ENCODE measurements at places on chromosomes 3 and 15.

DNA sequence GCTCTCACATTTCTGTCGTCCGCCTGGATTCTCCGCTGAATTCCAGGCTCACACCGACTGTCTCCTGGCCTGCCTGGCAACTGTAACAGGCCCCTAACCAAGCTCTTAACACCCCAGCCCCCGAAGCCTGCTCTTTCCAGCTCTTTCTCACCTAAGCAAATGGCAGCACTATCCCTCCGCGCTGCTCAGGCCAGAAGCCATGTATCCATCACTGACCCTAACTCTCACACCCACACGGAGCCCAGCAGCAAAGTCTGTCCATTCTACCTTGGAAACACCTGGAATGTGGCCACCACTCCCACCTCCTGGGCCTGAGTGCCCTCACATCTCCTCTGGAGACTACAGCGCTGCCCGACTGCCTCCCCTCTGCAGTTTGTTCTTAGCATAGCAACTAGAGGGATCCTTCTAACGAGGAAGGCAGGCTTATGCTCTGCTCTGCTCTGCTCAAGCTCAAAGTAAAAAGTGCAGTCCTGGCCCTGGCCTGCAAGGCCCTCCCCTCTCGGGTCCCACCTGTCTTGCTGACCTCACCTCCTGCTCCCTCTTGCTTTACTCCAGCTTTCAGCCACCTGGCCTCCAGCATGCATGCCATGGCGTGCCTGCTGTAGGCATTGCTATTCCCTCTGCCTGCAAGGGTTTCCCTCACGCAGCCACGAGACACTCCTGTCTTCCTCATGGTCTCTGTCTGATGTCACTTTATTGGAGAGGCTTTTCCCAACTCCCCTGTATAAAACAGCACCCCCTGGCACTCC, 27.2 kb downstream of the FEM1B start:
- DNase-seq: peak; percentile 33

GRCh38 chr3:28637742-28638141, 289.1 kb upstream of the AZI2 start:
- DNase-seq: no peak

DNA sequence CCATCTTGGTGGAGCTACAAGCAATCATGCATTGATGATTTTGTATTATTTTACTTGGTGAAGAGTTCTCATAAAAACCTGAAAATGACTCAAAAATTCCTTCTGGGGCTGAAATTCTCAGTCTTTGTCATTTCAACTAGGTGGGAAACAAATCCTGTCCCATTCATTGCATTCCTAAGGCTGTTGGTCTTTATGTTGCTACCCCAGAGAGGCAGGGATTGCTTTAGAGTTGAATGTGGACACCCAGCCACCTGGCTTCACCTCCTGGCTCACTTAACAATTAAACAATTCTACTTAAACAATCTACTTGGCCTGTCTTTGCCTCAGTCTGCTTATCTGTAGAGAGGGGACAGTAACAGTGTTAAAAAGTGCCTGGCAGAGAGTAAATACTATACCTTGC, 117.3 kb upstream of the UBE3A start:
- no peak for DNase-seq

GRCh38 chr3:63687278-63688225, 35.1 kb downstream of the SNTN start:
- DNase-seq: no peak

DNA sequence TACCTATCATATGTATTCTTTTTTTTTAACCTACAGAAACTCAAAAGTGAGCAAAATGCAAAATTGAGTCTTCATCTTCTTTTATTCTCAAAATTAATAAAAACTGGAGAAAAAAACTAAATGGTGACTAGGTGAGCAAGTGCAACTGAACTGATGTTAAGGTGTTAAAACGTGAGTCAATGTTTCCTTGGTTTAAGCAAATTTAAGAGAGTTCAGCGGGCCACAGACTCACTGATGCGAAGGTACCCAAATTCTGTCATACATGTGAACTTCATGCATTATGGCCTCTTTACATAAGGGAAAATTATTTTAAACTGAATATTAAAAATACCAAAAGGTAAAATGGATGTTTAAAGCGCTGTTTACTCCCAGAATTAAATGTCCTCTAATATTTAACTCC, 206.6 kb downstream of the FOXP1 start:
- no peak for DNase-seq

DNA sequence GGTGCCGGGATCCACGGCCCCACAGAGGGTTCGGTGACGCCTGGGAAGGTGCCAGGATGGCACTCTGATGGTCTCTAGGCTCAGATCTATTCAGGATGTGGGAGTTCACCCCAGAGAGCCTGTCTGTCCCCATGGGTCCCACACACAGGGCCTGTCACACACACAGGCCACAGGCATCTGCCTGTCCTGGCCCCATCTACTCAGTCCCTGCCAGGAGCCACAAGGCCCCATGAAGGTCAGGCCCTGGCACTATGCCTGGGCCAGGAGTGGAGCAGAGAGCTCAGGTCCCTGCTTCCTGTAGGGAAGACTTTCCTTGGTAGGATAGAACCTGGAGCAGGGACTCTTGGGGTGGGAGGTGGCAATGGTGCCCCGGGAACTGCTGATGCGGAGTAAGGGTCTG, 49.0 kb upstream of the FURIN start:
- DNase-seq: no peak

GRCh38 chr3:101709126-101709525, 15.3 kb upstream of the CEP97 start:
- DNase-seq: no peak

- no peak for DNase-seq
These were observed 23.2 kb downstream of the ILDR1 start for GRCh38 chr3:121998611-121999473.

DNA sequence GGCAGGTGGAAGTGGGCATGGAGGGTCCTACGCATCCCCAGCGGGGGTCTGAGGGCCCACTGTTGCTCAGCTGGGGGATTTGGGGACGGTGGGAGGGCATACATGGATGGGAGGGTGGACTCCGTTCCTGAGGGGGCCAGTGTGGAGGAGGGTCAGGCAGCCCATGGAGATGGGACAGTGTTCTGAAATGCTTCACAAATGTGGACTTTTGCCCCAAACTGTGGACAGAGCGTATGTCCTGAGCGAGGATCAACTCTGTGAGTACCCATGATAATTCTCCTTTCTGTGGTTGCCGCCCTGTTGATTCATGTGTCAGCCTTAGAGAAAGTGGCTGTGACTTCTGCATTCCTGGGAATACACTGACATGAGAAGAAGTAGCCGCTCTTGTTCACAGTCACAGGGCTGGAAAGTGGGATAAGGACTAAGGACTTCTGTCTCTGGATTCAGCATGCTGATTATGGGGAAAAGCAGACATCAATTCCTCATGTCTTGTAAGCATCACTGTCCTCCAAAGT, 33.4 kb downstream of the SMAD3 start:
- DNase-seq: no peak

- no peak for DNase-seq
These were observed 7.1 kb downstream of the MYEF2 start for GRCh38 chr15:48170981-48171380.

DNA sequence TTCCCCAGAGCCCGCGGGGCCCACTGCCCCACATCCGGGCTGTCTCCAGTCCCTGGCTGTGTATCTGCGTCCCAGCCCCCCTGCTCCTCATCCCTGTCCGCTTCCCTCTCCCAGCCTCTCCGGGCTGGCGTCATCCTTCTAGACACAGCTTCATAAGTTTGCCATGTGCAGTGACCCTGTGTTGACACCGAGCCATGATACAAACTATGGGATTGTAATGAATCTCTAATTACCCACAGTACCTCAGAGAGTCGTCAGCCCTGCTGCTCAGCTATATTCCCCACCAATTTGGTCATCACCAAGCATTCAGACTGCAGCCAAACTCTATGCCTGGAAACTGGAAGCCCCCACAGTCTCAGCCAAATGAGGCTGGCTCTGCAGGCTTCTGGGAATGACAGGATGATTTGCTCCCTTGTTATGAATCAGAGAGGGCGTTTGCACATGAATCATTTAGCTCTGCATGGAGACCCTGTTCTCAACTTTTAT, 466.1 kb upstream of the ATP11B start:
- DNase-seq: peak; percentile 25

GRCh38 chr15:66756295-66756694, 54.3 kb downstream of the SMAD6 start:
- no peak for DNase-seq

DNA sequence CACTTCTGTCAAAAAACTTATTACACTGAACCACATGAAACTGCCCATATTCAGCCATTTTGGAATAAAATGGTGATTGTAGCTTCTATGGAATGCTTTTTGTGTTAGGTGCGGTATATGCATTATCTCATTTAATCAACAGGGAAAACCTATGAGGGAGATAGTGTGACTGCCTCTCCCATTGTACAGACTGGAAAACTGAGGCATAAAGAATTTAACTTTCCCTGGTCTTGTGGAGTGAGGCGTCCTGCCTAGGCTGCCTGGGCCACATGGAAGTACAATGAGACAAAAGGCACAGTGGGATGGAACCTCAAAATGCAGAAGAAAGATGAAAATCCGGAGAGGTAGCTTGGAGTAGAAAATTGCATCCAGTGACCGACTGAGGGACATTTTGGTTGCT, 80.2 kb downstream of the RPLP1 start:
- no peak for DNase-seq

- no peak for DNase-seq
These were observed 30.7 kb downstream of the LRTM1 start for GRCh38 chr3:54897028-54897711.

GRCh38 chr15:68885070-68885469, 45.3 kb upstream of the SPESP1 start:
- no peak for DNase-seq

GRCh38 chr3:178434206-178434805, 101.9 kb upstream of the KCNMB2 start:
- DNase-seq: no peak

DNA sequence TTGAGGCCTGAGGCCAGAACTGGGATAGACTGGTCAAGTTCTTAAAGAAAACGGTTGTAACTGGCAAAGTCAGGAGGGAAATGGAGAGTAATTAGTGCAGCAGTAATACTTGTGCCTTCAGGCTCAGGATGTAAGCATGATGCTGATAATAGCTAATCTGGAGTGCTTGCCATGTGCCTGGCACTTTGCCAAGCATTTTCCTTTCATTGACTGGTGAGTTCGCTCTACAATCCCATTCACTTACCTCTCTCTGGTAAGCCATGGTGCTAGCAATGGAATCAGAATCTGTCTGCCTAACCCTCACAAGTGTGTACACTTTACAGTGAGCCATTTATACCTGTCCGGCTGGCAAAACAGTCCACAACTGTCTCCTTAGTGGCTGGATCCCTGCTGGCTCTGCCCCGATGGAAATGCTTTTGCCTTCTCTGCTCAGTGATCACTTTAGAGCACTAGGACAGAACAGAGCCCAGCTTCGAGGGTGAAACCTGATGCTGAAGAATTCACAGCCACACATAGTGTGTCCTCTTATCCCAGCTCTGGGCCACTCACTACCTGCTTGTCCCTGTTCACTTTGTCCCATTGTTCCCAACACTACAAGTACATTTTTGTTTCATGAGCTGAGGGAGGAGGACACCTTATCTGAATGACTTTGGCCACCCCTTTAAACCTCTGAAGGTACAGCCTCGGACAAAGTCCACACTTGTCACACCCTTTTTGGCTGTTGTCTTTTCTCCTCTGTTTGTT, 10.3 kb downstream of the CHP1 start:
- DNase-seq: peak; percentile 70

- no peak for DNase-seq
These were observed 90.1 kb downstream of the OTOL1 start for GRCh38 chr3:161586556-161587235.

DNA sequence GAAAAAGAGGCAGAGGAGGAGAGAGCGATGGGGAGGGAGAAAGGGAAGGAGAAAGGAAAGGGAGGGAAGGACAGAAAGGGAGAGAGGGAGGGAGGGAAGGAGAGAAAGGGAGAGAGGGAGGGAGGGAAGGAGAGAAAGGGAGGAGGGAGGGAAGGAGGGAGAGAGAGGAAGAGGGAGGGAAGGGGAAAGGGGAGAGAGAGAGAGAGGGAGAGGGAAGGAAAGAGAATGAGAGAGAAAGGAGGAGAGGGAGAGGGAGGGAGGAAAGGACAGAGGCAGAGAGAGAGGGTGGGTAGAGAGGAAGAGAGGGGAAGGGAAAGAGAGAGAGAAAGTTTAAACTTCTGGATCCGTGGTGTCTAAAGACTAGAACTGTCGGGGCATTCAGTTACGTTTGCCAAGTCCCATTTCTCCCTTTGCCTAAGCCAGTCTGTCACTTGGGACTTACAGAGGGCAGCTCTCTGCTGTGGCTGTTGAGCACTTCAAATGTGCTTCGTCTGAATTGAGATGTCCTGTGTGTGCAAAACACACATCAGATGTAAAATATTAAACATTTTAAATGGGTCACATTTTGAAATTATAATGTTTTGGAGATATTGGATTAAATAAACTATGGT, 62.6 kb downstream of the PLXNA1 start:
- no peak for DNase-seq

GRCh38 chr15:101137312-101137940, 114.4 kb downstream of the CHSY1 start:
- no peak for DNase-seq

DNA sequence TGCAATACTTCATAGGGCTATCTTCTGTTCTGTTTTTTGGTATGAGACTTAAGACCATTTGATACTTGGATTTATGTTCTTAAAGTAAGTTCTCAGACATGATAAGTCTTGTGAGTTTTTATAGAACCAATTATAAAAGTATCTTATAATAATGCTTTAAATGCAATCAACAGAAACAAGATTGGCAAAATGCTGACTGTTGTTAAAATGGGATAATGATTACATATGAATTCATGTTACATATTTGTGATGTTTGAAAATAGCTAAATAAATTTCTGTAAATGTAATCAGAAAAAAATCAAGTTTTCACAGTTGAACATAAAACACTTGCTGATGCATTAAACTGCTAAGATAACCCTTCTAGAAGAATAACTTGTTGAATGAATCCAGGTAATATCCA, 148.3 kb downstream of the PLCH1 start:
- DNase-seq: no peak

DNA sequence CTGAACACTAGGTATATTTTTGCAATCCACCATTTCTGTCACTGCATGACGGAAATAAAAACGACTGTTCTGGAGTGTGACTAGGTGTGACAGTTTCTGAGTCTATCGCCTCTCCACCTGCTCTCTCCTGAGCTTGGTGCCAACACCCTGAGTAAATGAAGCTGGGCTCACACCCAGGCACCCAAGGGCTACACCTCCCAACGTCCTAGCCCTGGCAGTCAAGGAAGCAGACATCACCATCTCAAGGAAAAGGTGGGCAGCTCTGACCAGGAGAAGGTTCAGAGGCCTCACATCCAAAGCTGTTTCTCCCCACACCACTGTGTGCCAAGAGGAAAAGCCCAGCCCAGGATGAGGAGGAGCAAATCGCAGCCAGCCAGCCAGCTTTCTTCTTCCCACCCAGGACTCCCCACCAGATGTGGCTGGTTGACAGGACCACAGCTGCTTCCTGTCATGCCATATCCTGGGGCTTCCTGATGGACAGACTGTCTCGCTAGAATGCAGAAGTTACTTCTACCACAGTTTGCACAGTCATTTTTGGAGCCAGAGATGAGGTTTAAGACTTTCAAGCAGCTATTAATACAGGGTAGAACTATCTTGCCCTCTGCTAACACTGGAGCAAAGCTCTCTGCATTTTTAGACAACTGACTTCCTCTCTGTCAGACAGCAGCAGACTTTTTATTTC, 3.3 kb downstream of the SCAMP2 start:
- peak; percentile 81 for DNase-seq

- no peak for DNase-seq
These were observed 84.4 kb downstream of the PGPEP1L start for GRCh38 chr15:98923171-98923570.

Data from mucosa of descending colon (tissue), 3 donors.